ENCODE measurements at places on chromosomes 3 and 15.

DNA sequence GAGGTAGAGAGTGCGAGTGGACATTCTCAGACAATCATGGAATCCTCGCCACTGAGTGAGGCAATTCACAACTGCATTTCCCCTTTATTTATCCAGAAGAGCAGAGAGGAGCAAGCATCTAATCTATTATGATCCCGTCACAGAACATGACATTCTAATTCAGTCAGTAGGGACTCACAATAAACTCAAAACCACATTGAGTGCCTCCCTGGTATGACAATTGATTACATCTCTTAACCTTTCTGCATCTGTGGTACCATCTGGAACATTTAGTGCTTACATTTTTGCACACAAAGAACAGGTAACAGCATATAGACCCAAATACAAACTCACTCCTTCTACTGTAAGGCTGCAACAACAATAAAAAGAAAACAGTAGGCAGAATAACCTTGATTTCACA is 517.2 kb downstream of the GBE1 start:
- DNase-seq = no peak

- peak; percentile 7 for DNase-seq
Measured at GRCh38 chr3:140931016-140931454, 10.6 kb upstream of the SLC25A36 start.

- DNase-seq = peak; percentile 69
Measured at GRCh38 chr3:42376344-42376798, 34.0 kb downstream of the LYZL4 start.

DNA sequence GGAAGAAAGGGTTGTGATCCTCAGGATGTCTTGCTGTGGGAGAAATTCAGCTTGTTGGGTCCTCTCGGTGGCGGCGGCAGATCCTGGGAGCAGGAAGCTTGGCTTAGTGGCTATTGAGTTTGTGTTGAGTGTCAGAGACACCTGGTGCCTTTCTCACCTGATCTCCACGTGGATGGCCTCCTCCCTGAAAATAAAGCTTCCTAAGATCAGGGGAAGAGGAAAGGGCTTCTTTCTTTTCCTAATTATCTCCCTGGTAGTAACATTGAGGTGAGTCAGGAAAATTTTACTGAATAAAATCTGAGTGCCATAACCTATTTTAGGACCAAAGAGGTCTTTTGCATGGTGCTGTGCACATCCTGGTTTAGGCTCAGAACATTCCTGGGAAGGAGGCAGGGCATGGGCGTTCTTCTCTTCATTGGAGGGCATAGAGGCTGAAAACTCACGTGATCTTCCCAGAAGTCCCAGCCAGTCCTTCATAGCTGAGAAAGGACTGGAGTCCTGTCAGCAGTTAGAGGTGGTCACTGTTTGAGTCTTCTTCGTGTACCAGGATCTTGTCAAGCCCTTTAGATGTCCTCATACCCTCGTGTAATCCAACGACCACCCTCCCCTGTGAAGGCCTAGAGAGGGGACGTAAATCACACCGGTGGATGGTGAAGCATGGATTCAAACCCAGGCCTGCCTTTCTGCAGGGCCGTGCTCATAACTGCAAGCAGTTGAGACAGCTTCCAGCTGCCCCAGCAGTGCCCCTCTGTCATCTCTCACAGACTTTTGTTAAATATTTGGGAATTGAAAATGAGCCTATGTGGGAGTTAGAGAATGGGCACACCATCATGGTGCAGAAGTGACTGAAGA is 1.1 kb downstream of the CMTM8 start:
- no peak for DNase-seq

- DNase-seq = peak; percentile 65
Measured at GRCh38 chr15:67997996-67998395, 56.1 kb upstream of the PIAS1 start.

GRCh38 chr3:185363662-185364203 is 797 bp downstream of the MAP3K13 start:
- no peak for DNase-seq

DNA sequence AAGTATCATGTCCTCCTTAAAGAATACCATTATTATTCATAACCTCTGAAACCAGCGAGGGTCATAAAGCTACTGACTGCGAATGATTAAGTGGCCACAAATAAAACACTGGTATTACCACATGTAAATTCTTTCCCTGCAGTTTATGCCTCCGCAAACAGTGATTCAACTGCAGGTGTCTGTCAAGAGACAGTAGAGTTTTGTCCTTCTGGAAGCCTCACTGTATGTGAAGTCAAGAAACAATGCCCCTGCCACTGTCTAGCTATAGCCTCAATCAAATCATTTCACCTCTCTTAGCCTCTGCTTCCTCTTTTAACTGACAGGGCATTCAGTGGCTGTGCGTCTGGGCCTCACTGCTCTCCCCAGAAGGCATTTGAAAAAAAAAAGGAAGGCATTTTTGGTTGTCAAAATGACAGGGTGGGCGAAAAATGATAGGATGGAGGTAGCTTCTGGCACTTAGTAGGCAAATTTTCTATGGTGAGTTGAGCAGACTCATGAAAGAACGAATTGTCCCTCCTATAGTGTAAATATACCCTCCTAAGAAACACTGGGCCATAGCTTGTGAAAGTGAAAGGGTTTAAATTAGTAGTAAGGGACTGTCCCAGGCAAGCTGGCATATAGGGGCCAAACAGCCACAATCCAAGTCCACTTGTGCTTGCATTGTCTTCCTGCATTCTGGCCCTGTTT is 66.7 kb downstream of the FILIP1L start:
- peak; percentile 92 for DNase-seq

DNA sequence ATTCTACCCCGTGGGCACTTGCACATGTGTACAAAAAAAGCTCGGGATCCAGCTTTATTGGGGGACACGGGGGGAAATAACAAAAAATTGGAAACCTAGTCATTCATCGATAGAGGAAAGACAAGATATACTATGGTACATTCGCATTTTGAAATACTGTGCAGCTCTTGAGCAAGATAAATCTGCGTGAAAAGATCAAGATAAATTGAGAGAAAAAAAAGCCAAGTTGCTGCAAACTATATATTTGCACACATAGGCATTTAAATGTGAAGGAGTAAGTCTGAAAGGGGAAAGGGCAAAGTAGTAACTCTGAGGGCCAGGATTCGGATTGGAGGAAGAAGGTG is 620 bp upstream of the UBR1 start:
- DNase-seq = no peak

DNA sequence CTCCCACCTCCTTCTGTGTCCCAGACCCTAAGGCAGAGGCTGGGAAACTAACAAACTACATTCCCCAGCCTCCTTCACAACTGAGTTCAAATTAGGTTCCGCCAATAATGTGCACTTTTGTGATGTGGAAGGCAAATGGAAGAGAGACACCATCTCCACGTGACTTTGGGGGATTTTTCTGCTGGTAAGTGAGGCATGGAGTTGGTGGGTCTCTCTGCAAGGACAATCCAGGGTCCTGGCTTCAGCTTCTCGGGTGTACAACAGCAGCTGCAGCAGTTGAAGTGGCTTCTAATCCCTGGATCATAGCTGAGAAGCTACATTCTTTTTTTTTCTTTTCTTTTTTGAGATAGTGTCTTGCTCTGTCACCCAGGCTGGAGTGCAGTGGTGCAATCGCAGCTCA is 58.9 kb upstream of the GATA2 start:
- DNase-seq = no peak

- no peak for DNase-seq
Measured at GRCh38 chr3:119239206-119239820, 1.4 kb downstream of the B4GALT4 start.

GRCh38 chr3:133864616-133865015 is 31.1 kb downstream of the RAB6B start:
- no peak for DNase-seq

- no peak for DNase-seq
Measured at GRCh38 chr15:43930079-43930478, 103.3 kb downstream of the WDR76 start.

DNA sequence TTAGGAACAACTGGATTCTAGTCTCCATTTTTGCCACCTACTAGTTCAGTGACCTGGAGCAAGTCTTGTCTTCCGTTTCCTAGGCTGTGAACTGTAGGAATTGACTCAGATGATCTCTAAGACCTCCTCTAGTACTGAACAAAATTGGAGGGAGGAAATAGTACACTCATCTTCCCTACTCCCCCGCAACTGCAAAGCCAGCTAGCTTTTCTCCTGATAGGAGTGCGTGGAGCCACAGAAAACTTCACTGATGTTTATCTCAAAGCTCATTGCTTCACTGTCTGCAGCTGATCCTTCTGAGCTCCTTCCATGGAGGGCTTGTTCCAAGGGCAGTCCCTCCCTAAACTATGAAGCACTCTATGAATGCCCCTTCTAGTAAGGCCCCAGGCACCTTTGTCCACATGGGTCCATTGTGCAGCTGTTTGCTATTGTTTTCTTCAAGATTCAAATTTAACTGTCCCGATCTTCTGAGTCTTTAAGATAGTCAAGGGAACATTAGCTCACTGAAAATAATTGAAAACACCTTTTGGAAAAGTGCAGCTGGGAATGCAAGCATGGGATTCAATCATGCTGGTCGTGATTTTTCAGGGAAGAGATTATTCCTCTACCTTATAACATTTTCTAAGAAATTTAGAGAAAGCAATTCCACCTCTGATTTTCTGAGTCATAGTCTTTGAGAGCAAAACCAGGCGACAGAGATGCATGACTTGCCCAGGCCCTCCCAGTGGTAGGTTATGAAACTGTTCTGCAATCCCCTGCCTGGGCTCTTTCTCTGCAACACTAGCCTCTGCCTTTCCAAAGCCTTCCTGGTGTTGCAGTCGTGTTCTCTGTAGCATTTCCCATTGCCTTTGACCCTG is 24.3 kb downstream of the FILIP1L start:
- peak; percentile 66 for DNase-seq

DNA sequence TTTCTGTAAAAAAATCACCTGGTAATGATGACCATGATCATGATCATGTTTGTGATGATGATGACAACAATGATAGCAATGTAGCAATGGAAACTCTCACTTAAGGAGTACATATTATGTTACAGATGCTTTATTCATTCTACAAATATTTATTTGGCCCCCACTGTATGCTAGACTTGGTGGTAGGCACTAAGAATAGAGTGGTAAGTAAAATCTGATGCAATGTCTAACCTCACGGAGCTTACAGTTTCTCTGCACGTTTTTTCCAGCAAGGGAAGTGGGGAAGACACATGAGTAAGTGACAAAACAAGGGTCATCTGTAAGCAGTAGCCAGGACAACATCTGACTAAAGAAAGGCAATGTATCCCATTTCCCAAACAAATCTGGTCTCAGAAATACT is 199.4 kb upstream of the MRPL3 start:
- peak; percentile 88 for DNase-seq

DNA sequence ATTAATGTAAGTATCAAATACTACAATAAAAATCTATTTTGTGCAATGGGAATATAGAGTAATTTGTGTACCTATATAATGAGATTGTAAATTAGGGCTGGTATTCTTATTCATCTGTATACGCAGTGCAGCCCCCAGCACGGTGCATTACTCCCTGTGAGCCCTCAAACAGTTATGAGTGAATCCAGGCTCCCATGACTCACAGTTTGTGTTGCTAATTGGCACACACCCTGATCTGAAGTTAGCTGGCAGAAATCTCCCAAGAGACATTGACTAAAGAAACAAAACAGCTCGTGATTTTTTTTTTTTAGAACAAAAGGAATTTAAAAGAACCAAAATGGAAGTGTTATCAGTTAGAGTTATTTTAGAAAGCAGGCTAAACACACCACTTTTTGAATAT is 15.7 kb downstream of the GK5 start:
- DNase-seq = peak; percentile 90

GRCh38 chr3:123533554-123534159 is 51.2 kb downstream of the HACD2 start:
- no peak for DNase-seq

DNA sequence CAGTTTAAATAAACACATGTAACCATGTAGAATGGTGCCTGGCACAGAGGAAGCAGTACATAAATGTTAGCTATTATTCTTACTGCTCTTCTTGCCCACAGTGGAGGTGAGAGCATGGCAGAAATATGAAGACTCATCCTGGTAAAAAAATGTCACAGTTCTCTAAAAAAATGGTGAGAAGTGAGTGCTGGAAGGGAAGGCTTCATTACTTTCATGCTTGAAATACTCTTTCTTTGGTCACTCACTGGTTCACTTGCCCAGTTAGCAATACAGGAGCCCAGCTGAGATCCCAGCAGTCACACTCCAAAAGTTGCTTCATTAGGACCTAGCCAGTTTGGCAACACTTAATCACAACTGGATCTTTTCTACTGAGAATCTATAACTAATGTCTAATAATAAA is 1017.2 kb downstream of the TUSC7 start:
- peak; percentile 35 for DNase-seq

- no peak for DNase-seq
Measured at GRCh38 chr3:194138732-194139070, 2.8 kb downstream of the HES1 start.

Measured in fibroblast of skin of back (primary cell).